ENCODE measurements at places on chromosomes 12 and 14.
A peak's percentile ranks its signal among the peaks of the same experiment; 100 is the strongest.

DNA sequence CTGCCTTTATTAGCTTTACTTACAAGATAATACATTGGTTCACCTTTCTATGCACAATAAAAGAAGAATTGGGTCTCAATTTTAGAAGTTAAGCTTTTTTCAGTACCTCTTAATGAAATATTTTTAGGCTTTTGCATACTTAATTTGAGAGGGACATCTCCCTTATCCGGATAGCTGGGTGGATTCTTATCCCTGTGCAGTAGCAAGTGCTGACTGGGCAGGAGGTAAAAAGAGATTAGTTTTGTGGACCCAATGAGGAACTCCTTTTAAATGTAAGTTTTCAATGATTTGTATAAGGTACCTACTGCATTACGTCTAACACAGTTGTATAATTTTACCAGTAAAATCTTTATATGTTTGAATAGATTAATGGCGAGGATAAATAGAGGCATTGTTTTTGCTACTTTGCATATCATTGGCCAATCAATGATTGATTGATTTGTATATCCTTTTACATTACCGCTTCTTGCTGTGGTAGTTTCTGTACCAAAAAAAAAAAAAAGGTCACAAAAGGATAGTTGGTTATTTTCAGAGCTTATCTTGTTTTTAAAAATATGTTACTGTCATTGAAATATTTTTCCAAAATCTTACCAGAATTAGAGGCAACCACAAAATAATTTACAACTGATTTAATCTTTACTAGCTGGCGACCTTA is 2.2 kb downstream of the CPSF6 start:
- DNase-seq = no peak

DNA sequence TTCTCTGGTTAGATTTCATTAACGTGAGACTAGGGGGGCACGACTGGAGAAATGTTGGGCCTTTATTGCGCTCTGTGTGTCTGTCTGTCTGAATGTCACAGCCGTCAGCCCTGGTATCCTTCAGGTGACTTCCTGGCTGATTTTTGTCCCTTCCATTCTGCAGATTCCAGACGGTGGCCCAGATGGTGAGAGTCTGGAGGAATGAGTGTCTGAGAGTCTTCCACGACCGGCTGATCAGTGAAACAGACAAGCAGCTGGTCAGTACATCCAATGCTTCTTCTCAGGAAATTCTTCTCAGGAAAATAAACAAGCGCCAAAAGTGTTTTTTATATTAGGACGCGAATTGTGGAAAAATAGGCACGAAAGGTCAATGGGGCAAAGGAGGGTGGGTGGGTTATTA is 93.5 kb downstream of the CCDC92 start:
- peak; percentile 39 for DNase-seq

GRCh38 chr12:69238589-69239351 is 599 bp upstream of the CPSF6 start:
- DNase-seq = no peak

DNA sequence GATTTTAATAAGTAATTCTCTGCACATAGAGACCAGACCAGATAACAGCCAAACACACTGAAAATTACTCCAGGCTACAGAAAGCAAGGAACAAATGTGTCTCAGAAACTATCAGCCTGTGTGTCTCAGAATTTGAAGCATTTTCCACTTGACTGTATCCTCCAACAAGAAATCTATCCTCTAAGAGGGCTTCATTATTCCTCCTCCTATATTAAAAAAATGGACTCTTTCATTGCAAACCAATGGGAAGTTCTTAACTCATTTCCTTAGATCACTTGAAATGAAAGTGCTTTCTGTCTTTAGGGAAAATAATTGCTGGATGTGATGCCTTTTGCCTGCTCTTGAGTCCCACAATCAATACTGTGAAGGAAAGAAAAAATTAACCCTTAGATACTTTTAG is 2.3 kb downstream of the ST8SIA1 start:
- DNase-seq = no peak

GRCh38 chr12:43052441-43052840 is 462.9 kb upstream of the PRICKLE1 start:
- DNase-seq = no peak

- no peak for DNase-seq
Measured at GRCh38 chr12:112543751-112544150, 125.0 kb downstream of the PTPN11 start.

- DNase-seq = no peak
Measured at GRCh38 chr12:88273875-88274274, 131.8 kb downstream of the TMTC3 start.

GRCh38 chr12:9794484-9795093 is 32.7 kb upstream of the KLRF1 start:
- DNase-seq = no peak

DNA sequence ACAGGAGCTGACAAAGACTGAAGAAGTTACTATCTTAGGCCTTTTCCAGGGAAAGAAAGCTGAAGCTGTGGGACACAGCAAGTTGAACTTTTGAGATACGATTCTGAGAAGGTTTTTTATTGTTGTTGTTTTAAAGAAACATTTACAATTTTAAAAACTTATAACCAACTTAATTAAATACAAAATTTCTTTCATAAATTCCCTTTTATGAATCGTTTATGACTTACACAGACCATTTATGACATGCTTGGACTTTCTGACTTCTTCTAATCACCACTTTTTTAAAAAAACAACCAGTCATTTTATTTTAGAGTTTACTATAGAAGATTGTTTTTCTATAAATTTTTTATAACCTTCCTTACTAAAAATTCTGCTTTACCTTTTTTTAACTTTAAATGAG is 68.7 kb downstream of the DHRS2 start:
- no peak for DNase-seq

DNA sequence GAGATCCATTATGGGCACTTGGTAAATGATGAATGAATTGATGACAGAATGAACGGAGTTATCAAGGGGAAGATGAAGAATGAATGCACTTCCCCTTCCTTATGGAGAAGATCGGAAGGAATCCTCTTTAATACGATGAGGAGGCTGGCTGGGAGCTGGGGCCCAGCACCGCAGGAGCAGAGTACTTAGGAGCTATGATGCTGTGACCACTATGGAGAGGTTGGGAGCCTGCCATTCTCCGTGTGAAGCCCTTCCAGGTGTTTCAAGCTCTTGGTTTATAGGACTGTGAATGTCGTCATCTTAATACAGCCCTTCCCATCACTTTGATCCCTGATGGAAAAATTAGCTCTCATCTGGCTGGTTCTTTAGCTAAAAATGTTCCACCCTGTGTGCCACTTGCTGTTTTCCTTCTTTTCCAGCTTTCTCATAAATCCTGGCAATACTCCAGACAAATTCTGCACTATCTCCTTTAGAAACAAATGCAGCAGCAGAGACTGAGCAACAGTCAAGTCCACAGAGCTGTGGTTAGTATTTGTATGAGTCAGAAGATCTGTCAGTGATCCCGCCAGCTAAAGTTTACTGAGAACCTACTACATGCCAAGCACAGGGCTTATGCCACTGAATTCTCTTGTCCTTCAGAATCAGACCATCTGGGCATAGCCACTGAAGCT is 263.1 kb upstream of the CRY1 start:
- DNase-seq = no peak

- peak; percentile 47 for DNase-seq
Measured at GRCh38 chr12:108826101-108826806, 31.1 kb downstream of the SSH1 start.

DNA sequence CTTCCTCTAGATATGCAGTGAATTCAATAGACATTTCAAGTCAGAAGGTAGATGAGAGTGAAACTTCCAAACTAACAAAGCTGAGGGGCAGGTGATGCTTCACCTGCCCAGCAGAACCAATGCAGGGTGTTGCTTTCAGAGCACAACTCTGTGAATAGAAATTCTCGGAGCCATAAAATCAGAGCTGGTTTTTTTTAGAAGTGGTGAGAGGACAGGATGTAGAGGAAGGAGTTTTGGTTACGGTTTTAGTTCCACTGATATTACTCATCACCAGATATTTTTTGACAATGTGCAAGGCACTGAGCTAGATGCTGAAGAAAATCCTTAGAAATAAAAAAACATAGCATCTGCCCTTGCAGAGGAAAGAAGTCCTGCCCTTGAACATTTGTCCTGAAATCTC is 62.2 kb downstream of the BMP4 start:
- DNase-seq = no peak

DNA sequence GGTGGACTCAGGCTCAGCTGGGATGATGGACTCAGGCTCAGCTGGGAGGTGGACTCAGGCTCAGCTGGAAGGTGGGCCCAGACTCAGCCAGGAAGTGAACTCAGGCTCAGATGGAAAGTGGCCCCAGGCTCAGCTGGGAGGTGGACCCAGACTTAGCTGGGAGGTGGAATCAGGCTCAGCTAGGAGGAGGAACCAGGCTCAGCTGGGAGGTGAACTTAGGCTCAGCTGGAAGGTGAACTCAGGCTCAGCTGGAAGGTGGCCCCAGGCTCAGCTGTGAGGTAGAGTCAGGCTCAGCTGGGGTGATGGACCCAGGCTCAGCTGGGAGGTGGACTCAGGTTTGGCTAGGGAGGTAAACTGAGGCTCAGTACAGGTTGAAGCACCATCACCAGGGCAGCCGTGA is 21.8 kb upstream of the C14orf180 start:
- peak; percentile 1 for DNase-seq

GRCh38 chr14:31942166-31942841 is 134.8 kb upstream of the ARHGAP5 start:
- no peak for DNase-seq

GRCh38 chr14:91341334-91341733 is 76.3 kb downstream of the CCDC88C start:
- DNase-seq = no peak

DNA sequence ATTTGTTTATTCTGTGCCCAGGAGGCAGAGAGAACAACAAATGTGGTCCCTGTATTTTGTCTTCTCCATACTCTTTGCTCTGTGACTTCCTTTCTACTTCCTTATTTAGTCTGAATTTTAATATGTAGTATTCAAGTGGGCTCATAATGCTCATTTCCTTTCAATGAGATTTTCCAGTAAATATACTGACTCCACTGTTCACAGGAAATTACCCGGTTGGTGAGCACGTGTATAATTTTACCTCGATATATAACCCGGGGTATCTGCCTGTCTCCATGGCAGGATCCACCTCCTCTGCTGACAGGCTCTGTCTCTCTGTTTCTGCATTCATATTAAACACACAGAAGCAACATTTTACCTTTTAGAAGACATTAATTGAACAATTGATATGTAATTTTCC is 166.0 kb downstream of the SLC38A4 start:
- DNase-seq = no peak

GRCh38 chr12:58537278-58537677 is 383.0 kb downstream of the LRIG3 start:
- DNase-seq = no peak

GRCh38 chr12:127351481-127352010 is 915.4 kb upstream of the TMEM132C start:
- no peak for DNase-seq

DNA sequence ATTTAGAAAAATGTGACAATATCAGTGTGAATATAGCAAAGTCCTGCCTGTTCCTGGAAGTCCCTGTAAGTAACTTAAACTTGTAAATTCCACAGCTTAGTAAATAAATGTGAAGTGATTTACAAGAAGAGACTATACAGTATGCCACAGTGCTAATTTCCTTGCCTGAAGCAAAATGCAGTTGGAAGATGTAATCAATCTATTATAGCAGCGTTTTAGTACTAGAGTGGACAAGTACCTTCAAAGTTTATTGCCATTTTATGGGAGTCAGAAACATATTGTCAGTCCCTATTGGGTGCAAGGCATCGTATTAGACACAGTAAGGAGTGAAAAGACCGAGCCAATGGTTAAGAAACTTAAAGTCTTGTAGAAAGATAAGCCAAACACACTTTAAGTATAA is 94.1 kb downstream of the TRHDE start:
- DNase-seq = no peak

GRCh38 chr12:92695056-92695455 is 7.7 kb upstream of the PLEKHG7 start:
- DNase-seq = no peak

DNA sequence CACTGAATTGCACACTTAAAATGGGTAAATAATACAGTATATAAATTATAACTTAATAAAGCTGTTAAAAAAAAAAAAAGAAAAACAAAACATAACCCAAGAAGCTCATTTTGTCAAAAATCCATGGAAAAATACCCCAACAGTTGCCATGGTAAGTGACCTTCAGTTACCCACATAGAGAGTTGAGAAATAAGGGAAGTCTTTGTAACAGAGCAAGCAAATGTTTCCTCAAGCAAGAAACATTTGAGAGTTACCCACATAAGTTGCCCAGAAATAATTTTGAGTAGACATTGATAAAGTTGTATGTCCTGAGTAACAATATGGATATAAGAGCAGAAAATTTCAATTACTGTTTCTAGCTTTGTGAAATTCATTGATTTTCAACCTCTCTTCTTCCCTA is 227.4 kb downstream of the CCDC59 start:
- DNase-seq = no peak

DNA sequence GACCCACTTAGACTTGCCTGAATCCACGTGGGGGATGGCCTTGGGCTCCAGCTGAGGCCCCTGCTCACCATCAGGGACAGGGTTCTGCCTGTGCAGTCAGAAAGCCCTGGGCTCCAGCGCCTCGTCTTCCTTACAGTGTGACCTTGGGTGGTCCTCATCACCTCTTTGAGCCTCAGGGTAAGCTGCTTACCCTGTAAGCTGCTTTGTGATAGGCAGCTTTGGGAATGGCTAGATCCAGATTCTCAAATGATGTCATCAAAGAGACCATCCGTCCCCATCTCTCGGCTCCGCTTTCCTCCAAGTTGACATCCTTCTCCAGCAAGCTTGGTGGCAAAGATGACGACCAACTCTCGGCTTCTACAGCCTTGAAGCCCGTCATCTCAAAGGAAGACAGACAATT is 127.0 kb downstream of the ADCK1 start:
- DNase-seq = peak; percentile 93

GRCh38 chr14:96071561-96071960 is 32.4 kb downstream of the C14orf132 start:
- no peak for DNase-seq

DNA sequence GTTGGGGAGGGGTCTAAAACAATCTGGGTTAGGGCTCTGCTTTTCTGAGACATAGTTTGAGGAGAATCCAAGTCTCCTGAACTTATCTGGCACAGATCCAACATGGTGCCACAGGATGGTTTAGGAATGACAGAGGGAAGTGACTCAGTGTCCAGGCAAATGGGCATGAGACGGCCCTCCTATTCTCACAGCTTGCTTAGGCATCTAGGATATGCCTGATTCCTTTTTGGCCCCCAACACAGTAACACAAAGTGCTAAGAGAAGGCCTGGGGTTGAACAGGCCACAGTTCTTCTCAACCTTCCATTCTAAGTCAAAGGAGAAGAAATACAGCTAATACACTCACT is 117.7 kb downstream of the ZFP36L1 start:
- DNase-seq = no peak

Measured in WERI-Rb-1 (cell line).